ENCODE measurements at places on chromosomes 6 and 20.
A peak's percentile ranks its signal among the peaks of the same experiment; 100 is the strongest.

- no peak for DNase-seq
Measured at GRCh38 chr6:38589367-38589720, 50.4 kb downstream of the BTBD9 start.

GRCh38 chr6:45555981-45556771 is 178.4 kb upstream of the SUPT3H start:
- no peak for DNase-seq

DNA sequence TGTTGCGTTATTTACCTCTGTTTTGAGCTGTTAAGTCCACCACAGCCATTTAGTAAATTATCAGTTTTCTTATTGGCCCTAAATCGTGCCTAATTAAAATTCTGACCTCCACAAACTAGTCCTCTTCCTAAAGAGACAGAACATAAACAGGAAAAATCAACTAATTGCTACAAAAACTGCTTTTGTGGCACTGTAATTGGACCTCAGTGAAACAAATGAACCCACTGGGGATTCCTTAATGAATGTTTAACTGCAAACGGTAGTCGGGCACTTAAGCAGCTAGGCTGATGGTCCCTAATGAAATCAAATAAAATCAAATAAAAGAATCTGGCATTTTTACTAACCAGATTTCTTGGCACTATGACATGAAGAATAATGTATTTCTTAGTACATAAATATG is 513.4 kb upstream of the SLC35B3 start:
- DNase-seq, result no peak

- DNase-seq, result no peak
Measured at GRCh38 chr6:79385333-79385732, 150.9 kb upstream of the HMGN3 start.

GRCh38 chr6:77463308-77463860 is at the start of gene HTR1B:
Gene HTR1B, minus strand, starts transcription at chr6:77463491. Its CDS starts 88 bp downstream, at chr6:77463403.
- no peak for DNase-seq

GRCh38 chr20:17557675-17558006 is 12.2 kb upstream of the DSTN start:
- no peak for DNase-seq

DNA sequence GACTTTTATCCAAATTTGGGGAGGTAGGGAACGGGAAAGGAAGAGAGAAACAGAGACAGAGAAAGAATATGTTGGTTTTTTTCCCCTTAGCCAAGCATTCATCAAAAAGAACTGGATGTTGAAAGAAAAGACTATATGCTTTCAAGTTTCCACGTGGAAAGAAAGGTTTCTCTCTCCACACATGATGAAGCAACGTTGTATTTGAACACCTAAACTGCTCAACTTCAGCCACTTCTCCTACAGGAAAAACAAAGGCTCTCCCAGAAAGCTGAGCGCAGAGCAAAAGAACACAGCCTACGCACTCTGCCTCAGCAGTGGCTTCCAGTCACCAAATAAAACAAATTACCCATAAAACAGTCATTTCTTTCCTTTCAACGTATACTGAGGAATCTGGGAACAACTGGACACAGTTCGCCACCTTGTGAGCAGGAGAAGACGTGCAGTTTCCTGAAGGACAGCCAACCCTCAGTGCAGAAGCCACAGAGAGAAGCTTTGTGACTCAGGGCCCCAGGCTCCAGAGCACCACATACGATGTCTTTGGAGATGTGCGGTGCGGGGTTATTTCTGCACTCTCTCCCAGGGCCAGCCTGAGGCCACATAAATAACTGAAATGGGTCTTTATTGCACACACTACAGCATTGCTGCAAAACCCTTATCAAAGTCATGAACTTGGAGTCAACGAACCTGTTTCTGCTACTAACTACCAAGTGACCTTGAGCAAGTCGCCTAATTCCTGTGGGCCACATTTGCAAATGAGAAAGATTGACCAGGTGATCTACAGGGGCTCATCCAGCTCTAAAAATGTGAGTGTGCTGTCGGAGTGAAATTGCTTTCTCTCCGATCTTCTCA is 10.1 kb downstream of the IL17F start:
- DNase-seq, result peak; percentile 36

DNA sequence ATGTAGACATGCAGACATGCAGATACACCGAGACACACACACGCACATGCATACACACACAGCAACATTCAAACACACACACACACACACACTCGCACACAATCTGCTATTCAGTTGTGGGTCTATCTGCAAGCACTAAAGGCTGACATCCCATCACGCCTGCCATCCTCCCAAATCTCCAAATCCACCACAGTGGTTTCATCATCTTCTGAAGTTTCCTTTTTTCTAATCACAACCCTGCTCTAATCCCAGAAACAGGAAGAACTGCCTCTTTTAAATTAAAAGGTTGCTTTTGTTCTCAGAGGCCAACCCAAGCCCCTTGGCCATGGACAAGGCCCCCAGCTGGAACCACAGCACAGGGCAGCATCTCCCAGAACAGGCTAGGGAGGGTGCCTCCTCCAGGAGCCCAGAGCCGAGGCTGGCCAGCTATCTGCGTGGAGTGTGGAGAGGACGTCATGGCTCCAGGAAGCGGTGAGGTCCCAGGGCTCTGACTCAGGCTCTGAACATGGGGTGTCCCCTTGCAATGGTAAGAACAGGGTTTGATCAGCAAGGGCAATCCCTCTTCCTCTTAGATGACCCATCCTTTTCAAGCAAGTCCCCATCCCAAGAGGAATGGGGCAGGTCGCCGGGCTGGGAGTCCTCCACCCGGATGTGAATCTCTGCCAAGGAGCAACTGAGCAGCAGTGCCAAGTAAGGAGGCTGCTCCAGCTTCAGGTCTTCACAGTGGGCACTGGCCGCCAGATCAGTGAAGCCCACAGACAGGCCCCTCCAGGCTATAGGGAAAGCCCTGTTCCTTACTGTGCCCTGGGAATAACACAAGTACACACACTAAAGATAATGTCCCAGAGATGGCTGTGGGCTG is 14.7 kb downstream of the FOXF2 start:
- no peak for DNase-seq

GRCh38 chr6:28542440-28543296 is 17.0 kb downstream of the GPX5 start:
- DNase-seq, result peak; percentile 42

DNA sequence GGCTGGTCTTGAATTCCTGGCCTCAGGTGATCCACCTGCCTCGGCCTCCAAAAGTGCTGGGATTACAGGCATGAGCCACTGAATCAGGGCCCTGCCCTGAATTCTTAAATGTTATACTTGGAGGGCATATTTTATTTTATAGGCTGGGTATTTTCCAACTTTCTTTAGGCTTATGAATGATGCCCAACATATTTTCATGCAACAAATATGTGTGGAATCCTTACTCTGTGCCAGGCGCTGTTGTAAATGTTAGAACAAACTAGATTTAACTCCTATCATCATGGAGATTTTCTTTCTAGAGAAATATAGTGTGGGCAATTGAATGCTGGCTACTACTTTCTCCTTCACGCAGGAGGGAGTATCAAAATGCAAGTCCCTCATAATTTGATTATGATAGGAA is 71.2 kb downstream of the SAMD5 start:
- no peak for DNase-seq

DNA sequence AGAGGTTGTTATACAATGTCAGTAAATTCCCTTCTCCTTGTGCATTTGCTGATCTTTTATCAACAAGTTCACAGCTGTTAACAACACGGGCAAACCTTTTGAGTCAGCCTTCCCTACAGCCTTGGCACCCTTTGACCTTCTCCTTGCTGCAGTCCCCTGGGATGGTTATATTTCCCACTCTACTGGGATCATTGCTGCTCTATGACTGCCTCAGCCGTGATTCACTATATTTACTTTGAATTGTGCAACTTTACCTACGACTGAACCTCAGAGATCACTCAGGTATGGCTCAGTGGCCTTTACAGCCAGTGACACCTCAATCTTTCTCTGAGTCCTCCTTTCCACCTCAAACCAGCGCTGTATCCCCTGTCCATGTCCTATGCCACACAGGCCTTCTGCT is 1293.3 kb downstream of the EPHA7 start:
- DNase-seq, result no peak

- DNase-seq, result no peak
Measured at GRCh38 chr6:170505306-170505705, 47.8 kb downstream of the PSMB1 start.

DNA sequence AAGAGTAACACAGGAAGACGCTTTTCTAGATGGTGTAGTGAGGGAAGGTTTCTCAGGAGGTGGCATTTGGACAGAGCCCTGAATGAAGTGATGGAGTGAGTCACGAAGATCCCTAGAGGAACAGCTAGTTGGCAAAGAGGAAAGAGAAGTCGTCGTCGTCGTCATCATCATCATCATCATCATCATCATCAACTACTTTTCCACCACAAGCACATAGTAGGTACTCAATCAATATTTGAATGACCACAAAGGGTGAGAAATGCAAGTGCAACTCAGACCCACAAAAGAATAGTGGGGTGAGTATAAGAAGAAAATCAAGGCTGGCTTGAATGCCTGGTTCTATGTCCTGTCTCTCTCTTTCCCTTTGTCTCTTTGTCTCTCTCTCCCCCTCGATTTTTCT is 28.3 kb upstream of the OCSTAMP start:
- no peak for DNase-seq

DNA sequence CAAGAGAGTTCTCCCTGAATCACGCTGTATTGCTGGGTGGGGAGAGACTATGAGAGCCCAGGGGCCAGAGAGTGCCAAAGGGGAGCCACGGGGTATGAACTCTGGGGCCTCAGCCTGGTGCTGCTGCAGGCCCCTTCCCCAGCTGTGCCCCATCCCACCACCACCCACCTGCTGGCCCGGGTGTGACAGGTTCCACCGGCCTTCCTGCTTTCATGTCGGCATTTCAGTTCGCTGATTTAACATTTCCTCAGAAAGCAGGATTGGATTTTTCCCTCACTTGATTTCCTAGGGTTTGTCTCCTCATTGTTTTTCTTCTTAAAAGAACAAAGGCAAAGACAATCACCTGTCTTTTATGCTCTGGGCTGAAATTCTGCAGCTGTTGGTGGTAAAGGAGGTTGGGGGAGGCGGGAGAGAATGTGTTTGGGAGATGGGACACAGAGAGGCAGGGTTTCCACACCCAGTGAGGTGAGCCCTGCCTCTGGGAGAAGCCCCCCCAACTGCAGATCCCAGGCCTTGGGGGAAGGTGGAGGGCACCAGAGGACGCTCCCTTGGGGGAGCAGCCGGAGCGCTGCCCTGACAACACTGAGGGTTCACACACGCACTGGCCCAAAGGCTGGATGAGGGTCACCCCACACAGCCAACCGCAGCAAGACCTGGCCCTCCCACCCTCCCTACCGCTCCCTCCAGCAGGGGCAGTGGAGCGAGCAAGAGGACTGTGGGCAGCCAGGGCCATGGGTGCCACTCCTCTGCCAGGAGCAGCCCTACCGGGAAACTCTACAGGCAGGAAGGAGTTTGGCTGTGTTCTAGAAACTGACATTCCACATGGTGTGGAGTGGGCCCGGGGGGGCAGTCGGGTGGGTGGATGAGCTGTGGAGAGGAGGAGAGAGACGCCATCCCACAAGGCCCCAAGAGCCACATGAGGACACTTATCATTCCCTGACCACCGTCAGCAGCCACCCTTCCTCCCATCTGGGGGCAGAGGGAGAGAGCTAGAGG is 10.5 kb upstream of the MLN start:
- no peak for DNase-seq

DNA sequence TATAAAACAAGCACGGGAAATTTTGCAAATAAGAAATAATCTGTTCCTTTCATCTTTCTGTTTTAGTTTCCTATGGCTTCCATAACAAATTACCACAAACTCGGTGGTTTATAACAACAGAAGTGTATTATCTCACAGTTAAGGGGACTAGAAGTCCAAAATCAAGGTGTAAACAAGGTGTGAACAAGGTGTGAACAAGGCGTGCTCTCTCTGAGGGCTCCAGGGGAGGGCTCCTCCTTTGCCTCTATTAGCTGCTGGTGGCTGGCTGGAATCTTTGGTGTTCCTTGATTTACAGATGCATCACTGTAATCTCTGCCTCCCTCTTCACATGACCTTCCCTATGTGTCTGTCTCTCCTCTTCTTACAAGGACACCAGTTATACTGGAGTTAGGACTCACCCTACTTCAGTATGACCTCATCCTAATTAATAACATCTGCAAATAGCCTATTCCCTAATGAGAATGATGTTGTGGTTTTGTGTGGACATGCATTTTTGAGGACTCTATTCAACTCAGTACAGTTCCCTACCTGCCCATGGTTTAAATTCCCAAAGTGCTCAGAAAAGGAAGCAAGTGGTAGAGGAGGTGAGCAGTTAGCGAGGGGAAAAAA is 17.5 kb upstream of the BMP5 start:
- no peak for DNase-seq

DNA sequence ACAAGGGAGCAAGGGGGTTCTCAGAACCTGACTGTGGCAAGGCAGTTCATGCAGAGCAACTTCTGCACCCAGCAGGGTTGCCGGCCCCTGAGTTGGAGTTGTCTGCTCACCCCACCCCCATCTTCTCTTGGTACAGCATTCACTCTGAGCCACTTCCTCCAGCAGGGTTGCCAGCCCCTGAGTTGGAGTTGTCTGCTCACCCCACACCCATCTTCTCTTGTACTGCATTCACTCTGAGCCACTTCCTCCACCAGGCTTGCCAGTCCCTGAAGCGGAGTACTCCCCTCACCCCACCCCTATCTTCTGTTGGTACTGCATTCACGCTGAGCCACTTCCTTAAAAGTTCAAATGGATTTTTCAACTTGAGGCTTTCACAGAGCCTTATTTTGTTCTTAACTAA is 79.7 kb upstream of the SYNDIG1 start:
- no peak for DNase-seq

GRCh38 chr20:53708129-53708968 is 114.7 kb upstream of the ZNF217 start:
- peak; percentile 36 for DNase-seq
